ENCODE measurements at places on chromosomes 7 and 10. TPM values are rescaled to one million over a fixed set of nuclear protein-coding genes. Genes with fewer than 3 reads are reported as not detected.

The TMEM26 gene
- 0.71 TPM for total RNA-seq

DNA sequence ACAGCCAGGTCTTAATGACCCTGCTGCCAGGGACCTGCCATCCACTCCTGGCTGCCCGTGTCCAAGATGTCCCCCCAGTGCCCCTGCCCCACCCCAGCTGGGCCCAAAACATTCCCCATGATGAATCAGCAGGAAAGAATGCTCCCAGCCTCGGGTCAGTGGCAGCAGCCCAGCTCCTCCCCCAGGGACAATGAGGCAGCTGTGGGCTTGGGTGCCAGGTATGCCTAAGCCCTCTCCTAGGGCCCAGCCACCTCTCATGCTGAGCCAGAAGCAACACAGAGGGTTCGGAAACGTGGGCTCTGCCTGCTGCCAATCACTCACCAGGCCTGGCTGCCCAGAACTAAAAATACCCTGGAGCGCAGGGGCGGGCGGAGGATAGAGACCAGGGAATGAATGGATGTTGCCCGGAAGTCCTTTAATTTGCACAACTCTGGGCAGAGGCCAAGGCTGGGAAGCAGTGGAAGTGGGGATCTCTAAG is 1.5 kb upstream of the LOXL4 start:
- DNase-seq = peak; percentile 88

The DGKB gene
- total RNA-seq = under 0.01 TPM

- DNase-seq = peak; percentile 75
Measured at GRCh38 chr7:44587843-44588711, 6.0 kb upstream of the TMED4 start.

DNA sequence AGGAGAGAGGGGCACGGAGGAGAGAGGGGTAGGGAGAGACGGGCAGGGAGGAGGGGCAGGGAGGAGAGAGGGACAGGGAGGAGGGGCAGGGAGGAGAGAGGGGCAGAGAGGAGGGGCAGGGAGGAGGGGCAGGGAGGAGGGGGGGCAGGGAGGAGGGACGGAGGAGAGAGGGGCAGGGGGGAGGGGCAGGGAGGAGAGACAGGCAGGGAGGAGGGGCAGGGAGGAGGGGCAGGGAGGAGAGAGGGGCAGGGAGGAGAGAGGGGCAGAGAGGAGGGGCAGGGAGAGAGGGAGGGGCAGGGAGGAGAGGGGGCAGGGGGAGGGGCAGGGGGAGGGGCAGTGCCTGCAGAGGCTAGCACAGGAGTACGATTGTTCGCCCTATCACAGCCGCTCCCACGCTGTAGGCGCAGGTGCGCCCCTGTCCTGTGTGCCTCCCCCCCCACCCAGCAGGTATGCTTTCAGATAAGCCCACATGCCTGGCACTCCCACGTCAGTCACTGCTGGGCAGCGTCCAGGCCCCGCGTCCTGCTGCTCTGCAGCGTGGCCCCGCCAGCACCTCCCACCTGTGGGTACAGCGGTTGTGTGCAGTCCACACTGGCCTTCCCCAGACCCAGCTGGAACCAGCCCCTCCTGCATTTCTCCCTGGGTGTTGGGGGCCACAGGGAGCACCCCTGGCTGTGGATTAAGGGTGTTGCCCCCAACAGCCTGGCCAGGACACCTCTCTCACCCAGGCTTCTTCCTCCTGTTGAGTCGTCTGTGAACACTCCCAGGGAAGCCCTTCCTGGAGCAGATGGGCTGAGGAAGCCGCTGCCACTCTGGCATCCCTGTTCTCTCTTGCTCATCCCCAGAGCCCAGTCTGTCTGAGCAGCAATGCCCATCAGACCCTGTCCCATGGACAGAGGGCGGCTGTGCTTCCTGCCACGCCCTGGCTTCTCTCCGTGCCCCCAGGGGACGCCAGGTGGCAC is 10.8 kb downstream of the NKX6-2 start:
- no peak for DNase-seq

- DNase-seq = no peak
Measured at GRCh38 chr7:158396301-158396905, 191.2 kb downstream of the PTPRN2 start.

The SPAG6 gene
- not detected for total RNA-seq

The IGFBP3 gene
- 14.0 TPM for total RNA-seq

DNA sequence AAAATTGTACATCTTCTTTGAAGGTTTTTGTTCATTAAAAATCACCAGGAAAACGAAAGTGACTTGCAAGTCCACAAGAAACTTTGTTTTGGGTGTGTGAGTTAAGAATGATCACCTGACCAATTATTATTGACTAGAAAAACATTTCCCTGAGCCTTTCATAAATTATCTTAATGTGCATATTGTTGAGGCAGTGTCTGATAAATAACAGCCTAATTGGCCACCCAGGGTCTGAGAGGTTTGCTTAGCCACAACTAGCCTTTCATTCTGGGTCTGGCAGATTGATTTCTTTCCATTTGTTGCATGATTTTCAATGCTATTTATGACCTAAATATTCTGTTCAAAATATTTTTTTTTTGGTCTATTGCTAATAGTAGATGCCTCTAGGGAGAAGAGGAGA is 152.8 kb downstream of the AUTS2 start:
- DNase-seq = no peak

The KCNMA1 gene
- total RNA-seq = 28.6 TPM

The VPS37D gene
- total RNA-seq = 6.9 TPM

GRCh38 chr7:138978541-138979184 is 2.5 kb downstream of the KIAA1549 start:
- DNase-seq = no peak

GRCh38 chr7:108322925-108323832 is 133.1 kb downstream of the NRCAM start:
- DNase-seq = no peak

GRCh38 chr10:103720328-103720963 is 134.9 kb downstream of the SH3PXD2A start:
- DNase-seq = no peak

DNA sequence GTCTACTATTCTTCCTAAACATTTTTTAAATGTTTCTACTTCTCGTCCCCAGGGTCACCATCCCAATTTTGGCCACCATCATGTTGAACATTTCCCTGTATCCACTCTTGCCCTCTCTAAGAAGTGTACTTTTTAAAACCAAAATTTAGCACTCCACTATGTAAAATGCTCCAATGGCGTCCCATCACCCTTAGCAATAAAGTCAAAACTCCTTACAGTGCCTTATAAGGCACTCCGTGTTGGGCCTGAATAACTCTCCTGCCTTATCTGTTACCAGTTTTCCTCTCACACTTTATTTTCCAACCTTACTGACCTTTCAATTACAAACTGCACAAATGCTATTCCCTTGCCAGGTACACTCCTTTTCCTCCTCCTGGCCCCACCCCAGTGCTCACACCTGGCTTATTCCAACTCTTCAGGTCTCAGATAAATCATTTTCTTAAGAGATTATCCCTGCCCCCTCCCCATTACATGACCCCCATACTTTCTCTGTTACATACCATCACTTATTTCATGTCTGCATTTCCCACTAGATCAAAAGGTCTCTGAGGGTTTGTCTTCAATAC is 1.3 kb downstream of the TMEM168 start:
- DNase-seq = no peak

DNA sequence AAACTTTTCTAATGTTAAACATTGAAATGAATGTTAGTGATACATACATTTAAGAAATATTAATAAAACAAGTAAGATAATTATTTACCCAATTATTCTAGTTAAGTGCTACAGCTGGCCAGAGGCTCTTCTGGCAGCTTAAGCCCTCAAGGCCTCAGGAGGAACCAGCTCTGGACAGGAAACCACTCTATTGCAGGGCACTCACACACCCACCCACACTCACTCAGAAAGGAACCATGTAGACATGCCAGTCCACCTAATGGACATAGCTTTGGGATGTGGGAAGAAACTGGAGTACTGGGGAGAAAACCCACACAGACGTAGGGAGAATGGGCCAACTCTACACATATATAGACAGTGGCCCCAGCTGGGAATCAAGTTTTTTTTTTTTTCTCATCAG is 28.2 kb downstream of the UMAD1 start:
- DNase-seq = no peak

The INHBA gene
- 3.0 TPM for total RNA-seq

- no peak for DNase-seq
Measured at GRCh38 chr10:49700997-49701396, 21.5 kb downstream of the C10orf53 start.

The VWC2 gene
- total RNA-seq = not detected

The ARHGEF35 gene
- 0.13 TPM for total RNA-seq

GRCh38 chr10:61971003-61971325 is 69.5 kb downstream of the ARID5B start:
- peak; percentile 22 for DNase-seq

DNA sequence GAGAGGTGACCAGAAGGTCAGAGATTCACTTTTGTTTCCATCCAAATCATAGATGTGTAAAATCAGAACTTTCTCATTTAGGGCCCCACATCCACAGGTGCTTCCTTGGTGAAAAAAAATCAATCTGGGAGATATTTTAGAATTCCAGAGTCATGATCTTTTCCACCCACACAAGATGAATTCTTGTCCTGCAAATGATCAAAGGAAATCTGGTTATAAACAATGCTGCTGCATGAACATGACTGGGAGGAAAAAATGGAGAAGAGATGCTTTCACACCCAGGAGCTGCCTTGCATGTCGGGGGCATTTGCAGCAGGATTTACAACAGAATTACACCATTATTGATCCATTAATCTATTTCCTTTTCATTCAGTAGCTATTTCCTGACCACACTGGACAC is 106.5 kb upstream of the TMEM72 start:
- DNase-seq = no peak

The TLX1 gene
- not detected for total RNA-seq

The H2BK1 gene
- not detected for total RNA-seq

All from LHCN-M2 (cell line).